Gastrocnemius medialis (tissue), 4 donors: ENCODE measurements at places on chromosomes 16 and 17.

DNA sequence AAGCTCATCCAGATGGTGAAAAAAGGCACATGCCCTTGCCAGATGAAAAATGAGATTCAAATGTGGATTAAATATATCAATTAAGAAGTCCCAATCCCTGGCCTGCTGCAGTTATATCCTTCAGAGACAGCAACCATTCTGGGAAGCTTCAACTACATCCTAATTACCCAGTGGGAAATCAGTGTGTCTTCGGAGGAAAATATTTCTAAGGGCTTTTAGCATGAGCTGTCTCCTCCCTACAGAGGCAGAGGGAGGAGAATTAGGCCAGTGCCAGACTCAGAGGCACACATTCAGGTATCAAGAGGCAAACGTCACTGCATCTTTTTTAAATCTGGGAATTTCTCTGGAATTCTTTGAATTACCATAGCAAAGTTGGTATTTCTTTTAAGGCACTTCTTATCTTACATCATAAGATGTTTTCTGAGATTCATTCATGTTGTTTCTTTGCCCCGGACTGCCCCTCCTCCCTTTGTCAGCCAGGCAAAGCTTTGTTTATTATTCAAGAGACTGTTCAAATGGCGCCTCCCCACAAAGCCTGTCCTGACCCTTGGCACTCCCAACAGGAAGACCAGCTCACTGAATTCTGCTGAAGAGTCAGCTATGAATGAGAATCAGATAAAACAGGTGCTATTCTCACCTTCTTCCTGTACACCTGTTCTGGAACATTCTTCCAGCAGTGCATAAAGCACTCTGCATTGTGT, 38.3 kb upstream of the SMPD3 start:
- no peaks in the 10 kb centered on the region for H3K4me1 ChIP-seq
- H3K27ac ChIP-seq: no peak overlapping the region
- DNase-seq: no peak
- no peaks in the 10 kb centered on the region for H3K27me3 ChIP-seq
- H3K36me3 ChIP-seq: no peaks in the 10 kb centered on the region

DNA sequence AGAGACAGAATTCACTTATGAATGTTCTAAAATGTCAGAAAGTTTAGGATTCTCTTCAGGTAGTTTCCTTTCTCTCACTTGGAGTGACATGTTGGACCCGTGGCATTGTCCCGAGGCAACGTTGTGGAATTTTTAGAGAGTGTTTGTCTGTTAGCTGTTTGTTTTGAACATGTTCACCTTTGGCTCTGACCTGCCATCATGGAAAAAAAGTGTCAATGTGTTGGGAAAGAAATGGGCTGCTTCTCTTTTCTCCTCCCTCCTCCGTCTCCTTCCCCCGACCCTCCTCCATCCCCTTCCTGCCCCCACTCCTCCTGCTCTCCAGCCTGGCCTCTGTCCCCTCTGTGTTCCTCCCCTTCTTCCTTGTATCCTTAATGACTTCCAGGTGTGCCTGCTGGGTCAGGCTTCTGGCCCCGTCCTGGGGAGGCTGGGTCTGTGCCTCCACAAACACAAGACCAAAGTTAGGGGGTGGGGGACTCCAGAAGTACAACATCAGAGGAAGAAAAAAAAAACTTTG, 463.1 kb downstream of the MAF start:
- H3K4me3 ChIP-seq: no peak overlapping the region
- H3K36me3 ChIP-seq: no peaks in the 10 kb centered on the region
- H3K4me1 ChIP-seq: no peaks in the 10 kb centered on the region
- H3K27me3 ChIP-seq: no peaks in the 10 kb centered on the region
- H3K27ac ChIP-seq: no peak overlapping the region

GRCh38 chr17:28552176-28552999, at the start of gene UNC119:
Gene UNC119, minus strand, starts transcription at chr17:28552624. Its CDS starts 67 bp downstream, at chr17:28552557.
- peak within 1 kb of the TSS; percentile 82 for H3K4me3 ChIP-seq
- no peaks in the 10 kb centered on the region for H3K27me3 ChIP-seq
- H3K27ac ChIP-seq: peak within 1 kb of the TSS; percentile 8
- H3K4me1 ChIP-seq: peaks cover 10% of the 10 kb centered on the region

DNA sequence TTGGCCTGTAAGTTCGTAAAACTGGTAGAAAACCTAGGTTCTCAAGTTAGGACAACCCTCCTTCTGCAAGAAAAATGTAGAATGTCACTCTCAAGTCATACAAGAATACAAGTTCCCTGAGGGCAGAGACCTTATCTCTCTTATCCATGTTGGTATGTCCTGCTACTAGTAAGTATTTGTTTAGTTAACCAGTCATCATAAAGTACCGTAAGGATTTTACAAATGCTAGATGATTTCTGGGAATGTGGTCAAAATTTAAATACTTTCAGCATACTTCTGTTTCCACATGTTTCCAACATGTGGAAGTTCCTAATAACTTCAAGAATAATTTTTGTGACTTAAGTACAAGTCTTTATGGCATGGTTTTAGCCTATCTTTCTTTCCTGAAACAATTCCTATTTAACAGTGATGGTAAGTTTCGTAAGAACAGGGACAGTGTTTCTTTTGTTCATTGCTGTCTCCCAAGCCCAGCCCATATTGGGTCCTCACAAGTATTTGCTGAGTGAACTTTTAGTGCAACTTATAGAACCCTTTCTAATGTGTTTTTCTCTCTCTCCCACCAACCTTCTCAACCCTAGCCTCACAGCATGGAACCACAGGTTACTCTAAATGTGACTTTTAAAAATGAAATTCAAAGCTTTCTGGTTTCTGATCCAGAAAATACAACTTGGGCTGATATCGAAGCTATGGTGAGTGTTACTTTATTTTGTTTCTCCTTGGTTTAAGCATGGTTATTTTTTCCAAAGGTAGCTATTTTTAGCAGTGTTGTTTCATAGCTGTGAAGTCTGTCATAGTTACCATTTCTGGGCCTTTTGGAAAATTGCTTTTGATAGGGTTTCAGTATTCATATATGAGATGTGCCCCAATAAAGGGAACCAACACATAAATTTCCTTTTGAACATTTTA, 4.5 kb downstream of the NBR1 start:
- H3K36me3 ChIP-seq: peaks cover 42% of the 10 kb centered on the region
- no peak overlapping the region for H3K4me3 ChIP-seq
- peak overlapping the region; percentile 5 for H3K27ac ChIP-seq
- peaks cover 42% of the 10 kb centered on the region for H3K4me1 ChIP-seq
- no peak for DNase-seq

- no peaks in the 10 kb centered on the region for H3K27me3 ChIP-seq
- H3K4me1 ChIP-seq: peaks cover 5% of the 10 kb centered on the region
- H3K27ac ChIP-seq: no peak overlapping the region
- no peak for DNase-seq
- H3K36me3 ChIP-seq: no peaks in the 10 kb centered on the region
- H3K4me3 ChIP-seq: no peak overlapping the region
Measured at GRCh38 chr16:2229632-2230250, 6.3 kb downstream of the E4F1 start.

GRCh38 chr16:66933776-66934137, 445 bp downstream of the CIAO2B start:
- peak overlapping the region; percentile 97 for H3K27ac ChIP-seq
- peak overlapping the region; percentile 93 for H3K4me3 ChIP-seq
- peaks cover 31% of the 10 kb centered on the region for H3K36me3 ChIP-seq
- peaks cover 53% of the 10 kb centered on the region for H3K4me1 ChIP-seq

GRCh38 chr17:28335959-28336871, 654 bp downstream of the TNFAIP1 start:
- peaks cover 41% of the 10 kb centered on the region for H3K4me1 ChIP-seq
- no peaks in the 10 kb centered on the region for H3K36me3 ChIP-seq
- H3K27ac ChIP-seq: peak overlapping the region; percentile 94

DNA sequence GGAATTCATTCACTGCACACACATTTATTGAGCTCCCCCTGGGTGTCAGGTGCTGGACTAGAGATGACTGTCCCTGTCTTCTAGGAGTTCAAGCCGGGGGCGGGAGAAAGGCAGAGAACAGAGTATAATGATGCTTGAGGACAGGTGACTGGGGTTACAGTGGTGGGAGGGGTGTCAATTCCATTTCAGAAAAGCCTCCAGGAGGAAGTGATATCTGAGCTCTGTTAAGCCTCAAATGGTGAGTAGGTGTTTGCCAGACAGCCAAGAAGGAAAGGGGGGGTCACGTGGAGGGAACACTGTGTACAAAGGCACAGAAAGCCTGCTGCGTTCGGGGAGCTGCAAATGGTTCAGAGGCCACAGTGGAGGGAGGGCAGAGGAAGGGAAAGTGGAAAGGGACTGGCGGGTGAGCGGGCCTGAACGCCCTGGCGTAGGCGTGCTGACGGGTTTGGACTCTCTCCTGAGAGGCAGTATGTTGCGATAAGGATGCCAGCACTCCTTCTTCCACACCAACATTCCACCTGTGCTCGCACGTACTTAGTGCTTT, 9.7 kb upstream of the NXPH3 start:
- H3K27ac ChIP-seq: peak overlapping the region; percentile 88
- H3K27me3 ChIP-seq: no peaks in the 10 kb centered on the region
- H3K4me3 ChIP-seq: no peak overlapping the region

GRCh38 chr17:82399041-82399441, 19.1 kb upstream of the HEXD start:
- peak; percentile 51 for DNase-seq
- H3K27ac ChIP-seq: peak overlapping the region; percentile 38
- no peaks in the 10 kb centered on the region for H3K27me3 ChIP-seq
- peaks cover 23% of the 10 kb centered on the region for H3K36me3 ChIP-seq
- H3K4me1 ChIP-seq: peaks cover 22% of the 10 kb centered on the region

GRCh38 chr16:27097800-27098230, 31.1 kb downstream of the C16orf82 start:
- H3K36me3 ChIP-seq: no peaks in the 10 kb centered on the region
- H3K4me3 ChIP-seq: no peak overlapping the region
- no peaks in the 10 kb centered on the region for H3K27me3 ChIP-seq
- DNase-seq: peak; percentile 60
- H3K27ac ChIP-seq: no peak overlapping the region

DNA sequence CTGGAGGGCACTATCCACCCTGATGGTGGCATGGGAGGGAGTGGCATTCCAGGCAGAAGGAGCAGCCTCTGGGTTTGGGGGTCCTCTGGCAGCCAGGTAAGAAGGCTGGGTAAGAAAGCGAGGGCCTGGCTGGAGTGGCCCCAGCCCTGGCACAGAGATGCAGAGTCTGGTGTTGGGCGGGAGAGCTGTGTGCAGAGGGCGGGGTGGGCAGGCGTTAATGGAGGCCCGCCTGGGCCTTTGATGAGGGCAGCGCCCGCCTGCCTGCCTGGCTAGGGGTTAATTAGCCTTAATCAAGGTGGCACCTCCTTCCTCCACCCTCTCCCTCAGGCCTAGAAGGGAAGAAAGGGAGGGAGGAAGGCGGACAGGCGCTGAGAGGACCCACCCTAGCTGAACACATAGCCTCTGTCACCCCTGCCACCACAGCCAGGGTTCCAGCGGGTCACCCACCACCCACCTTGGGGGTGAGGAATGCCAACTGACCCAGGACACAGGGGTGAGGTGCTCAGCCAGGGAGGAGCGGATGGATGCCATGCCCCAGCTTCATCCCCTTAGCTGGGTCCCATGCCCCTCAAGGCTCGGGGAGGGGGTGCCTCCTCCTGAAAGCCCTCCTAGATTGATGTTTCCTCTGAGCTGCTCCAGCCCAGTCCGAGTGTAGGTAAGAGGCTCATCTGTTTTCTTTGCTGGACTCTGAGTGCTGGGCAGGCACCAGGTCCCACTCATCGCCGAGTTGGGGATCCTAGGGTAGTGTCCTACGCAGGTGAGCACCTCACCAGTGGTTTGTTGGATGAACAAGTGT, 13.4 kb upstream of the FAM83G start:
- H3K27ac ChIP-seq: no peak overlapping the region
- H3K4me3 ChIP-seq: no peak overlapping the region
- no peaks in the 10 kb centered on the region for H3K4me1 ChIP-seq
- H3K27me3 ChIP-seq: no peaks in the 10 kb centered on the region

DNA sequence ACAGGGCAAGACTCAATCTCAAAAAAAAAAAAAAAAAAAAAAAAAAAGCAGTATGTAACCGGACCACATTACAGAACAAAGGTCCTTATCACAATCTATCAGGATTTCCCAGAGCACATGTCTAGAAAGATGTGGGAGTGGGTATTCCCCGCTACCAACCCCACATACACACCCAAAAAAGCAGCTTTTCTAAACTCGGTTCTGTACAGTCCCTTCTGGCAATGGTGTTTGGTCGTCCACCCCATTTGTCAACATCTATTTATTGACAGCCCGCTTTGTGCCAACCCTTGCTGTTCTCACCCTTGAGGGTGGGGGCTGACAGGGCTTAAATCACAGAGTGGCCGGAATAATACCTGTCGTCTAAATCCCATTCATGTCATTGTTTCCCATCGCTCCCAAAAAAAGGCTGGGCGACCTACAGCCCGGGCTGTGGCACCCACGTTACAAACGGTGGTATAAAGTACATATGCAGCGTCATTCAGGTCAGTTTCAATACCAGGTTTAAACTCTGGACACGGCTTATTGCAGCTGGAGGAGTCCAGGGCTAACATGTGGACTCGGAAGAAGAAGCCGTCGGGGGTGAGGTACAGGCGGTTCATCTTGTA, 3.6 kb downstream of the C17orf58 start:
- DNase-seq: no peak
- H3K4me3 ChIP-seq: peak overlapping the region; percentile 75

DNA sequence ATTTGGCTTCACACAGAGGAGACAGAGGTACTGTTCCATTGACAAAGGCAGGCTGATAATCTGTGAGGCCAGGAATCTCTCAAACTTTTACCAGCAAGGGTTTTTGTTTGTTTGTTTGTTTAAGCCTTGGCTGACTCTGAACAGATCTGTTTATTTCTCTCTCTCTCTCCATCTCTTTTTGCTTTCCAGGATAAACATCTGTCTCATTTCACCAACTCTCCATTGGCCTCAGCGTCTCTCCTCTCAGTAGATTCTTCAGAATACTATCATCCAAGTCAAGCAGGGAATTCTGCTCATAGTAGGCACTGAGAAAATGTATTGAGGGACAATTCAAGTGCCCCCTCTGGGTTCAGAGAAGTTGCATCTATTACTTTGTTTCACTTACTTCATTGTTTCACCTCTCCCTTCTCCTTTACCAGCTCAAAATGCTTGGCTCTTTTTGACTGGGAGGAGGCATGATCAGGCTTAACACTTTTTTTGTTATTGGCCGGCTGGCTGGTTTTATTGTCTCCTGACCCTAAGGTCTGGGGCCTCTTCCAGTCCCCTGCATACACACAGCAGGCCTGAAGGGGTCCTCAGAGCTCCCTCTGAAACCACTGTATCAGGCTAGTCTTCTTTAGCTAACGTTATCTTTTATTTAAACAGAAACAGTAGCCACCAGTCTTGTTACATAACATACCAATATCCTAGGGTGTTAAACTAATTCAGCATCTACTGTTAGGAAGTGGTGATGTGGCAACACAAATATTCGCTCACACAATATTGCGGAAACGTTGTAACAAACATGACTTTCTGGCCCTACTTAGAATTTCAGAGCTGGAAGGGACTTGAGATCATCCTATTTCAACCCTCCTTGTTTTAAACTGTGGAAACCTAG, 2.0 kb upstream of the YPEL2 start:
- peak; percentile 53 for DNase-seq
- H3K36me3 ChIP-seq: no peaks in the 10 kb centered on the region
- no peak overlapping the region for H3K4me3 ChIP-seq
- H3K27me3 ChIP-seq: no peaks in the 10 kb centered on the region
- peak overlapping the region; percentile 96 for H3K27ac ChIP-seq

DNA sequence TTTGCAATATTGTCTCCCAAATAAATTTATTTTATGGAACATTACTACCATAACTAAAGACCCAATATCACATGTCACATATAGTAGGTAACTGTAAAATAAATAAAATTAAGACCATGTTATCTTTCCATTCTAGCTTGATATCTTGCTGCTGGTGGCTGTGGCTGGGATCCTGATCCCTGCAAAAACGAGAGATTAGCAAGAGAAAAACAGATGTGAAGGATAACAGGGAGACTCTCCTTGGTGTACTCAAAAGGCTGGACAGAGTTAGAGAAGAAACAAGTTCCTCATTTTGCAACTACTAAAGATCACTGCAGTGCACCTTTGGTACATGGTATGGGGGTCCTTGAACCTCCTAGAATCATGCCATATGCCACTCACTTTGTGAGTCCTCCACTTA, 49.7 kb downstream of the ARHGAP27 start:
- no peak for DNase-seq
- H3K27ac ChIP-seq: no peak overlapping the region
- no peaks in the 10 kb centered on the region for H3K27me3 ChIP-seq
- H3K36me3 ChIP-seq: no peaks in the 10 kb centered on the region
- no peak overlapping the region for H3K4me3 ChIP-seq
